Progenitor cell of endocrine pancreas (in vitro differentiated cells): ENCODE measurements at places on chromosomes 5 and 9. TPM values are rescaled to one million over a fixed set of nuclear protein-coding genes. Genes with fewer than 3 reads are reported as not detected.

The ADRB2 gene
- 0.12 and 0.22 TPM in 2 replicates for total RNA-seq

The AK3 gene
- 69.1 and 73.6 TPM in 2 replicates for total RNA-seq

The NR2F1 gene
- 34.8 and 35.4 TPM in 2 replicates for total RNA-seq

The SLC6A18 gene
- not detected in 2 replicates for total RNA-seq

The IFNB1 gene
- total RNA-seq: not detected in 2 replicates

The SPARC gene
- total RNA-seq: 55.2 and 83.9 TPM in 2 replicates

The GPR151 gene
- total RNA-seq: not detected in 2 replicates

The ZBTB34 gene
- 21.5 TPM in 2 replicates for total RNA-seq

The SURF4 gene
- 120 and 122 TPM in 2 replicates for total RNA-seq

GRCh38 chr9:14246951-14247350 lies 67.0 kb downstream of the NFIB start:
- DNase-seq: no peak

DNA sequence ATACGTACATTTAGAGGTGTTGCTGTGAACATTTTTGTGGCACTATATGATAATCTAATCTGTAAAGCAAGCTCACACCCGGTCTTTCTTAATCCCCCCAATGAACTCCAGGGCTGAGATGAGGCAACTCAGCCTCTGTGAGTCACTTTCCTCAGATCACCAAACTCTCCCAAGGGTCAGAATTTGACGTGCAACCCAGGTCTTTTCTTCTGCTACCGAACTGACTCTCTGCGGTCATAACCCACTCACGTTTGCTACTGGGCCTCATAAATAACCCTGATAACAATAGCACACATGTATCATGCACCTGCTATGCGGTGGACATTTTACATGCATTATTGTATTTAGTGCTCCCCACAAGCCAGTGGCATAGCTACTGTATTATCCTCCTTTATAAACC lies 153.1 kb downstream of the DROSHA start:
- no peak for DNase-seq

DNA sequence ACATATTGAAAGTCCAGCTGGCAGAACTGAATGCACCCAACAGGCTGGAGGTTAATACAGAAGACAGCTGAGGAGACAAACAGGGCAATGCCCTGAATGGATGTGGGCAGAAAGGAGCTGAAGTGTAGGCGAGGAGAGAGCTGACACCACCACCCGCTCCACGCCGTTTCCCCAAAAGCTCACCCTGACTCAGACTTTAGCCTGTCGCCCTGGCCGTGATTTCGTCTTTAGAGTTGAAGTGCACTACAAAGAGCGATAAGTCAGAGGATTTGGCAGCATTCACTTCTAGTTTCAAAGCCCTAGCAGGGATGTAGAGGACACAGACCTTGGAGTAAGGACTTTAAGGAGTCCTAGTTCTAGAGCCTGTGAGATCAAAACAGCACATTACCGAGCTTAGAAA lies 2.2 kb upstream of the ERAP1 start:
- DNase-seq: no peak

DNA sequence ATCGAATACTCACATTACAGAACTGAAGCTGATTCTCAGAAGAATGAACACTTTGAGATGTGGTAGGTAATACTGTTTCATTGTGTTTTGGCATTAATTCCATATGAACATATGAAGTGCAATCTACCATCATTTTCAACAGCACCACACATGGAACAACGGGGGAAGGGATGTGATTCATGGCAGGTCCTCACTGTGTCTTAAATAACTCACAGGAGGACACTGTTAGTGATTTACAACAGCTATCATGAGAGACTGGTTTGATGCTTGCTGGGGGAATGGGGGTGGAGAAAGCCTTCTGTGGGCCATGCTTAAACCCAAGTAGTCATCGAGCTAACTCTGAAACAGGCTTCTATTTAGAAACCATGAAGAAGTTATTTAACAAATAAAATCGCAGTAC lies 232.9 kb downstream of the SPOCK1 start:
- DNase-seq: no peak

GRCh38 chr9:33524306-33524947 lies 376 bp downstream of the ANKRD18B start:
- DNase-seq: no peak

GRCh38 chr5:60503771-60504170 lies 196.2 kb downstream of the DEPDC1B start:
- DNase-seq: no peak

- no peak for DNase-seq
Observed at GRCh38 chr5:14246350-14247053, 103.4 kb downstream of the TRIO start.

DNA sequence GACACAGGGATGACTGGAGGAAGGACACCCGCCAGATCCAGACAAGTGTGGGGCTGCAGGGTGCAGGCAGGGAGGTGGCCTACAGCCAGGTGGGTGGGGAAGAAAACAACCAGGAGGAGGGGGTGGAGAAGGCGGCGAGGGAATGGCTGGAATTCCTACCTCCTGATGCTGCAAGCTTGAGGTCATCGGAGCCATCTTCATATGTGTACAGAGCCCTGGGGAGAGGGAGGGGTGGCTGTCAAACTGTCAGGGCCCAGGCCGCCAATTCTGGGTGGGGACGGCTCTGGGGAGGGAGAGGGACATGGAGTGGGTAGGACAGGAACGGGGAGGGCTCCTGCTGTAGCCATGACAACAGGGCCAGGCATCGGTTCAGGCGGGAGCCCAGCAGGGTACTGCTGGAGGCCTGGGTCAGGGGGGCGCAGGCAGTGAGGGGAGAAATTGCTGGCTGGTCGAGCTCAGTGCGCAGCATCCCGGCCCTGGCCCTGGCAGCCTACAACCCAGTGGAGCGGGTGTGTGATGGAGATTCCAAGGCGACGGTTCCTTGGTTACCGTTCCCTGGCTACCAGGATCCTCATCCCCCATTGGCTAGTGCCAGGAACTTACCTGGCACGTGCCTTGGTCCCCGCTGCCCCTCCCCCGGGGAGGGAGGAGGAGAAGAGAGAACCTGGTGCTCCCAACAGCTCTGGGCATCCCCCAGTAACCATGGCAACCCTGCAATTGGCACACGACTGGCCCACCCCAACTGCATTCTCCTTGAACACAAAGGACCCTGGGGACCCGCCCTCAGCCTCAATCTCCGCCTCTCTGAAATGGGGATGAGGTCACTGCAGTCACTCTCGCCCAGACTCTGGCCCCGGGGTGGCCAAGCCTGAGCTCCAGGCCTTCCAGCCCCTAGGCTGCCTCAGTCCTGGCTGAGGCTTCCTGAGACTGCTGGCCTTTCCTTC lies 4.5 kb downstream of the DBN1 start:
- no peak for DNase-seq

DNA sequence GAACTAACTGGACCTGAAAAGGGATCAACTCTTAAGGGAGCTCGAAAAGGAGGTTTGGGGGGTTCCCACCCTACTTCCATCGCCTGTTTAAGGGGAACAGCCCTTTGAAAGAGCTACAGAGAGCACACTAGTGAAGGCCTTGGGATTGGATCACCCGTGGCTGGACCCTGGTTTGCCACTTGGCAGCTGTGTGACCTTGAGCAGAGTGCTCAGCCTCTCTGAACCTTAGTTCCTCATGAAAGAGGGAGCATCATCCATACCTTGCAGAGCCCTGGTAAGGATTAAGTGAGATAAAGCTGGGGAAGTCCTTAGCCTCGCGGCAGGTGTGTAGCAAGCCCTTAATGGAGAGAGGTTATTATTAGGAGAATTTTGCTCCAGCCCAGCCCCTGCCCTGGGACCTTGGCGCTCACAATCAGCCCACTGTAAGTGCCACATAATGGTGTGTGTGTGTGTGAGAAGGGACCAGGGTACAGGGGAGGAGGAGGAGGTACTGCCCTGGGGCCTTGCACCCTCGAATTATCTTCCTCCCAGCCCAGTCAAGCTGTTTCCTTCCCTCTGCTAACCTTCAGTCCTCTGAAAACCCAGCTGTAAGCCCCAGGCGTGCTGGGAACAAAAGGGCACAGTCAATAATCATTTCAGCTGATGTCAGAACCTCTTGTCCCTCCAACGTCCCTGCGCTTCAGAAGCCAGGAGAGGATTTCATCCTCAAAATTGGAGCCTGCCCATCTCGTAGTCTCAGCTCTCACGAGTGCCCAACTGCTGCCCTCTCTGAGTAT lies 42.9 kb downstream of the FOXI1 start:
- DNase-seq: no peak

DNA sequence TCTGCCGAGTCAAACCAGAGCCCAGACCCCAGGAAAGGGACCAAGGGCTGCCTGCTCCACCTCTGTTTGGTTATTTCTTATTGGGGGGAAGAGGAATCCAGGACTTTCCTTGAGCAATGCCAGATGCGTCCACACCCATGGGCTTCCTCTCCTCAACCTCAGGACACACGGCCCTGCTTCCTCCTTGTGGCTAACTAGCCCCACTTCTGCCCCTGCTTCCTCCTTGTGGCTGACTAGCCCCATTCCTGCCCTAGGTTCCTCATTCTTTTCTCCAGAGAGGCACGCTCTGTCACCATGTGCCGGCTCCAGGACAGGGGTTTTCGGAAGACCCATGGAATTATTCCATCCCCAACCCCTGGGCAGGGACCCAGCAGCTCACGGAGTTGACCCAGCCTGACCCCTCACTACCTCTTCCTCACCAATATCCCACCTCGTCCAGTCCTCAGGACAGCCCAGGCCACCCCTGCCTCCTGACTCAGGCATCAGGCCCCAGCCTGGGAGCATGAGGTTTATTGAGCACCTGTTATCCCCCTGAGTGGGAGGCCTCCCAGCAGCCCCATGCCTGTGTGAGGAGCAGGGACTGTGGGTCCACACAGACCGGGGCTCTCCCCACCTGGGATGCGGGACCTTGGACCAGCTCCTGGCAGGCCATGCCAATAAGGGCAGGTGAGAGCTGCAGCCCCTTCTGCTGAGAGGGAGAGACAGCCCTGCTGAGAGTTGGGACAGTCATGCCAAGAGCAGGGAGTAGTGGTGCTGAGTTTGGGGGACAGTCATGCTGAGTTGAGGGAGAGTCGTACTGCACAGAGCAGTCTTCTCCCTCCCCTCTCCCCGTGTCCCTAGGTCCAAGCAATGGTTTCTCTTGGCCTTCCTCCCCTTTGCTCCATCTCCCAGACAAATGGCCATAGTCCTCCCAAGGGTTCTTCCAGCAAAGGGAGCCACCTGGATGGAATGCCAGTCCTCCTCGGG lies 11.8 kb upstream of the FCN1 start:
- no peak for DNase-seq

GRCh38 chr9:6944896-6945295 lies 187.1 kb downstream of the KDM4C start:
- no peak for DNase-seq

DNA sequence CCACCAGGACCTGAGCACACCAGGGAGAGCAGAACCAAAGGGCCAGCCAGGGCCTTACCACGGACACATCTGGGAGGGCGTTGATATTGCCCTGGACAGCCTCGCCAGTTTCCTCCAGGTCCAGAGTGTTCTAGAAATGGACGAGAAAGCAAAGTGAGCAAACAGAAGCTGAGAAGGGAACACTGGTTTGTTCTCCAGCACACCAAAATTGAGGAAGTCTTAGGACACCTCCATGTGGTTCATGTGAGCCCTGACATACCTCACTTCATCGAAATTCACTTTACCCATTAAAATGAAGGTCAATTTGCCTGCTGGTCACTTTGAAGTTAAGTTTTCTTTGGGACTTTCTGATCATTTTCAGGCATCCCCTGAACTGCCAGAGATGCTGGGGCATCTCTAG lies 20.1 kb upstream of the AKNA start:
- no peak for DNase-seq

DNA sequence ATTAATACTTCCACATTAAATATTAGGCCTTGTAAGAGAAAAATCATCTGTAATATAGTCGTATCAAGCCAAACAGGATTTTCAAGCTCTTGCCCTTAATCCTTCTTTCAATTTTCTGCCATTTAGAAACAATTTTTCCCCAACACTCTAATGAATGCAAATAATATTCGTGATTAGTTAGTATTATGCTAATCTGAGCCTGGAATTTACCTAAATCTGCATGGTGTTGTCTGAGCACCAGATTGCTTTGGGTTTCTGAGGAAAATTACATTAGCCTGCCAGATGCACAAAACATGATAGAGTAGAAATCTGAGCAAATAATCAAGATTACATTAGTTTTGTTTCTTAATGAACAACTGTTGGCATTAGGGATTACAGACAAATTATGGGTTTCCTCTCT lies 176.6 kb downstream of the ZDHHC21 start:
- DNase-seq: no peak

- DNase-seq: no peak
Observed at GRCh38 chr5:143601917-143602333, 198.4 kb upstream of the NR3C1 start.

- no peak for DNase-seq
Observed at GRCh38 chr9:31323726-31324444, 1060.6 kb upstream of the ACO1 start.

GRCh38 chr5:33824516-33825195 lies 67.1 kb downstream of the ADAMTS12 start:
- DNase-seq: no peak

GRCh38 chr5:108681079-108681921 lies 66.4 kb upstream of the FER start:
- DNase-seq: no peak

- no peak for DNase-seq
Observed at GRCh38 chr5:157481265-157481664, 21.3 kb downstream of the NIPAL4 start.

DNA sequence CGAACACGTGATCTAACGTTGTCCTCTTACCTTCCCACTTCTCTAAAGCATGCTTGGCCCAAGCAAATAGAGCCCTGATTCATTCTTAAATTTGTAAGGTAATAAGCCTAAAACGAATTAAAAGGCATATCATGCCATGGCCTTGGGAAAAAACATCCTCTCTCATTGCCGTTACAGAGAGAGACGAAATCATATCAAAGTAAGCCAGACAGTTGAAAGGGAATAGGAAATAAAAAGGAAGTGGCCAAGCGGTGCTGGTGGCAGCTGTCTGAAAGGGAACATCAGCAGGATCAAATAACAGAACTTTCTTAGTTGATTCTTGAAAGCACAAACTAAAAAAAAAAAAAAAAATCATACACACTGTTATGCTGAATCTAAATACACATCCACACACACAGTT lies 49.1 kb upstream of the CDH6 start:
- no peak for DNase-seq

GRCh38 chr5:178586396-178586795 lies 3.8 kb downstream of the COL23A1 start:
- DNase-seq: no peak

- DNase-seq: no peak
Observed at GRCh38 chr5:1914471-1914870, 31.7 kb upstream of the IRX4 start.

- DNase-seq: no peak
Observed at GRCh38 chr9:12993466-12993865, 218.6 kb downstream of the LURAP1L start.

DNA sequence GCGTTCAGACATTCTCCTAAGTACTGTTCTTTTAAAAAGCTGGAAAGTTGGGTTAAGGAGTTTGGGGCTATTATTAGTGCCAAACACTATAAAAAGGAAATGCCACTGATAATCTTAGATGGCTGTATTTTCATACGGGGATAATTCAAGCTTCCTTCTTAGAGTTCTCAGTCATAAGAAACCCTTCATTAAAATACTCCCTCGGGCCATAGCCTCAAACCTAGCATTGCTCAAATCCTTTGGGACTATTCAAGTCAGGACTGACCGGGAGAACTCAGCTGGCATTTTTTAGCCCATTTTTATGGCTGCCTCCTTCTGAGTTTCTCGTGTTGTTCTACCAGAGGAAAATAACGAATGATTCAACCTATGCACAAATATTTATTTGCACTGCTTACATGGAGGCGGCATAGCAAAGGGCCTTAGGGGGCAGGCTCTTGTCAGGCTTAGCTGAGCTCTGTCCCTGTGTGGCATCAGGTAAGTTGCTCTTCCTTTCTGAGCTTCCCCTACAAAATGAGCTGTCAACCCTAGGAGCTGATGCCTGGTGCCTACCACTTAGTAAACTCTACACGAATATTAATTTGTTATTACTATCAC lies 33.5 kb upstream of the ADAM19 start:
- DNase-seq: no peak
